ENCODE measurements at places on chromosomes 3 and 15.

DNA sequence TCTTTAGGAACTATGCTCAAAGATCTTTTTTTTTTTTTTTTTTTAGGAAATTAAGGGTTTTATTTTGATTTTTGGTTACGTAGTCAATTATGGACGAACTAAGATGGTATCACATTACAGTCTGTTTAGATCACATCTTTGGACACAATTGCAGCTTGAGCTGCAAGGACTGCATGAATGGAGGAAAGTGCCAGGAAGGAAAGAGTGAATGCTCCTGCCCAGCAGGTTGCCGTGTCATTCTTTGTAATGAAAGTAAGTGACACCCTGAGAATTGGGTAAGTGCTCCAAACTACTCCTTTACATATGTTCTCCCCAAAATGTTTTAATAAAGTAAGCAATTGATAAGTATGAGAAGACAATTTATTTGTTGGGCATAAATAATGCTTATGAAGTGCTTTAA lies 716.5 kb upstream of the GOLIM4 start:
- no peak for DNase-seq

- DNase-seq, result no peak
Measured at GRCh38 chr15:63729115-63729884, 104.4 kb downstream of the HERC1 start.

DNA sequence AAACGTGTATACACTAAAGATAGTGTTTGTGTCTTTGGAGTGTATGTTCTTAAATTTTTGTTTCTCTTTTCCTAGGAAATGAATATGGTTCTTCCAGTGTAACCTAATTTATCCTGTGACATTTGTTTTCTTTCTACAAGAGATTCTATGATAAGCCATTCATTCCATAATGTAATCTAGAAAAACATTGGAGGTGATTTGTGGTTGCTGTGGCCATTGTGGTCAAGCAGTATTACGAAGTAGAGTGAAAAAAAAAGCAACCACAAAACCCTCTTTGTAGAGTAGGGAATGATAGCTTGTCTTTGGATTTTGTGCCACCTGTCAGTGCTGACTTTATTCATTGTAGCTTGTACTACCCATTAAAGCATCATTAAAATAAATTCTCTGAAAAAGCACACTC lies 1209.6 kb downstream of the ZPLD1 start:
- no peak for DNase-seq

- DNase-seq, result no peak
Measured at GRCh38 chr15:80321853-80322252, 69.8 kb upstream of the CTXND1 start.

GRCh38 chr15:25830844-25831451 lies 32.2 kb downstream of the ATP10A start:
- no peak for DNase-seq

DNA sequence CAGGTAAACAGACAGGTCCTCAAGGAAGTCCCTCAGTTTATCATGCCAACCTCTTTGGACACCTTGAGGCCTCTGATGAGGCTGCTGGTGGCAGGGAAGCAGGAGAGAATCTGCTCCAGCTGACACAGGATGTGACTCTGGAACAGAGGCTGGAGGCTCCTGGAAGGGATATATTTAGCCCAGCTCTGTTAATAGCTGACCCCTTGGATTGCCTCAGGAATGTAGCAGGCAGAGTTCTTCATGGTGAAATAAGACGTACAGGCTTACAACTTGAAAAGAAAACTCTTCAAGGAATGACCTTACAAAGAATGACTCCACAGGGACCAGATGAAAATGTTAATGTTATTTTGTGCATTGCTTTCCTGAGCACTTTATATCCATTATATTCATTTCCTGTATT lies 90.5 kb downstream of the AQP9 start:
- no peak for DNase-seq

- DNase-seq, result no peak
Measured at GRCh38 chr3:38585791-38586420, 63.6 kb downstream of the SCN5A start.

GRCh38 chr3:23455775-23456174 lies 252.6 kb downstream of the UBE2E2 start:
- DNase-seq, result no peak

GRCh38 chr3:62997369-62997768 lies 122.2 kb upstream of the CADPS start:
- no peak for DNase-seq

DNA sequence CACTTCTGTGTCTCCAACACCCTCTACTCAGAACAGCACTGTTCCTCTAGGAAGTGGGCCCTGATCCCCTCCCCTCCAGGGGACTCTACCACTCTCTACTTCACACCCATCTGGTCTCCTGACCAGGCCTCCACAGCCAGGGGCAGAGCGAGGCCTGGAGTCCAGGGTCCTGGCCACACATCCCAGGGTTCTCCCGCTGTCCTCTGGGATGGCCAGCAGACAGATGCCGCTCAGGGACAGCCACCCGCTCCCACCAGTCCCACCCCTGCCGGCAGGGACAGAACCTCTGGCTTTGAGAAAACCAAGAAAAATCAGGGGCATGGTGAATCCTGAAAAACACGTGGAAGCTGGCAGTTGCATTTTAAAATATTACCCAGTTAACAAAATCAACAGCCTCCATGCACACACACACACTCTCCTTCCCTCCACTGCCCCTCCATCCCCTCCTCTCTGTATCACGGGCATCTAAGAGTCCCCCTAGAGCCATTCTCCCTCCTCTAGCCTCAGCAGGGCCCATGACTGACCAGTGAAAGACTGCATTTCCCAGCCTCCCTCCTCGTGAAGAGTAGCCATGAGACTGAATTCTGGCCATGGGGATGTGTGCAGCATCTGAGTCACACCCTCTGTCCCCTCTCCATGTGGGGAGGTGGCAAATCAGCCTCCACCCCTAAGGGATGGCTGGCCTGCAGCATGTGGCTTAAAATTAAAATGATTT lies 32.1 kb upstream of the IQSEC1 start:
- no peak for DNase-seq

DNA sequence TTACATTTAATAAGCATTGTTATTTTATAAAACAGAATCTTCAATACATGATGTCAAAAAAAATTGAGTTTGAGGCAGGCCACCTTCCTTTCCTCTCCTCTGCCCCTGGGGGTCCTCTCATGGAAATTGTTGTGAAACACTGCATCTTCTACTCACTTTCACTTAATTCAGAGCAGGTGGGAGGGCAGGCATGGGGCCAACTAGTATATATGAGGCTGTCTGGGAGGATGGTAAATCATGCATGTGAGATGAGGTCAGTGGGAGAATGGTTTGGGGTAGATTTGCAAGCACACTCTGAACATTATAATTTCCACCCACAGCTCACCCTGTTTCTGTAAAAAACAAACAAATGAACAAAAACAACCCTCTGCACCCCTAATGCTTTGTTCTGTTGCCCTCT lies 10.4 kb upstream of the CCDC14 start:
- no peak for DNase-seq

- DNase-seq, result no peak
Measured at GRCh38 chr15:45678459-45679178, 43.8 kb downstream of the SQOR start.

DNA sequence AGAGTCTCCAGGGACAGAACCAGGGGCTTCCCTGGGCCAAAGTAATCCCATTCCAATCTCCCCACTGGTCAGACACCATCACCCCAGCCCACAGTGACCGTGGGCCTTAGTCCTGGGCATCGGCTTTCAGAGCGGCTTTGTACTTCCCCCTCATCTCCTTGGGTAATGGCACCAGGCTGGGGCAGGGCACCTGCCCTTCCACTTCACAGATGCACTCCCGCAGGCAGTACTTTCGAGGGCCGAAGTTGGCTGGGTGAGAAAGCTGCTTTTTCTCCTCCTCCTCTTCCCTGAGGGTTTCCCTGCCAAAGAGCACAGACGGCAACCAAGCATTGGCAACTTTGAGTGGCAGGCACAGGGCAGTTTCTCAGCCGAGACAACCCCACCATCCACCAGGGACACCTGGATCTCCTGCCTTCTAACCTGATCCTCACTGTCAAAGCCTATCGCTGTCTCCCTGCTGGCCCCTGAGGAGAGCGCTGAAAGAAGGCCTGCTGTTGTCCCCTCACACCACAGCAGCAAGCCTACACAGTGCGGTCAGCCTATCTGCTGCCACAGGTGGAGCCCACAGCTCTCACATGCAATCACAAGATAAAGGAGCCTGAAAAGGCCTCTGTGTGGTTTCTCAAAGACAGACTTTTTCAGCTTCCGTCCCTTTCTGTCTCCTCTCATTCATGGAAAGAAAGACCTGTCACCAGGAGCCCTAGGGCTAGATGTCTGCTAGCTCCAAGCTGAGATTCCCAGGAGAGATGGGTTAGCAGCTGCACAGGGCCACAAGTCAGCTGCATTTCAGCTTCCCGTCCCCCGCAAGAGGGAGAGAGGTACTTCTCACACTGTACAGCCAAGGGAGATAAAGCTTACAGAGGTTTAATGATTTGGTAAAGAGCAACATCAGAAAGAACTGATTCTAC lies 12.5 kb downstream of the MRPS25 start:
- no peak for DNase-seq

- DNase-seq, result no peak
Measured at GRCh38 chr15:70064441-70064840, 33.3 kb downstream of the TLE3 start.

- no peak for DNase-seq
Measured at GRCh38 chr15:51131596-51132290, 37.0 kb upstream of the TNFAIP8L3 start.

DNA sequence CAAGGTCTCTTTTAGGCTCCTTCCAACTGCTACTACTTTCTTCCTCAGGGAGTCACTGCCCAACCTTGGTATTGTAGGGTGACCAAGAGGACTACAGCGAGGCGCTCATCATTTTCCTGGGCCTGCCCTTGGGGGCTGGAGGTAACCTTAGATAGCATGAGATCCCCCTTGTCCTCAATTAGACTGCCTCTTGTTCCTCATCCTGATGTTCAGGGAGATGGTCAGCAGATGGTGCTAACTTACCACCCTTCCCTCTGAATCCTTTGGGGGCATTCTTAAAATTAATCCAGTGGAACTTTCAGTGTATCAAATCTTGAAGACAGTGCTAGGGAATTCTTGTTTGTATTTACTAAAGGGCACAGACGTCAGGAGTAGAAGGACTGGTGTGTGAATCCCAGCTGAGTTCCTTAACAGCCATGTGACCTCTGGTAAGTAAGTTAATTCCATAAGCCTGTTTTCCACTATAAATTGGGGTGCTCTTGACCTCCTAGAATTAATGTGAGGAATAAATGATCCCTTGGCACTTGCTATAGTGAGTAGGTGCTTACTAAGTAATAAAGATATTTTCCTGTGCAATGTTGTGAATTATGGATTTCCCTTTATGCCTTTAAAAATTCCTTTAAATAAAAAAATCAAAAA lies 4.1 kb upstream of the CLPX start:
- no peak for DNase-seq

DNA sequence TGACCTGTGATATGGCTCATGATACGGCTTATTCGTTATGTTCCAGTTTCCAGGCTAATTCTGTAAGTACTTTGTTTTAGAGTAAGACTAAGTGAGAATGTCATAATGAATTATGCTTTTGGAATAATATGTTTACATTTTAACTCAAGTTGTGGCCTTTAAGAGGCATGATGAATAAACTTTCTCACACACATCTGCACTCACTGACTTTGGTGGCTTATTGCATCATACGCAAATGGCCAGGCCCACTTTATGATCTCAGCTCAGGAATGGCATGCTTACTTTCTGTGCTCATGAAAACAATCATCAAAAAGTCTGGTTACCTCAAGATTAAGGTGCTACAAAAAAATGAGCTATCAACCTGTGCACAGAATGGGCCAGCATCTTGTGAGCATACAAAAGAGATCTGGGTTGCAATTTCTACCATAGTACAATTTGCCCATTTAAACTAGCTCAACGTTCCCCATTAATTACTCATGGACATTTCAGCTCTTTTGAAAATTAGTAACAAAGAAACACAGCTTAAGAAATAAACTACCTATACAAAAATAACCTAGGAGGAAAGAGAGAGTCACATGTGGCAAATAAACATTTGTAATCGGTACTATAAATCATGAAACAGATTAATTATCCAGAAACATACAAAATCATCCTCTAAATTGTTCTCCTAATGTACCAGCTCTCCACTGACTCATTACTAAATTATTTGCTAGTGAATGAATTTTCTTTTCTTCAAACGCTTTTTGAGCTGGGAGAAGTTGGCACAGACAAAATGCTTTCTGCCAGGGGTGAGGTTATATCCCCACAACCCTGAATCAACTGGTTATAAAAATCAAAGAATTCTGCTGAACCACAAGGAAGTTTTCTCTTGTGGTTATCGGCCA lies 439.0 kb upstream of the ADAMTS9 start:
- no peak for DNase-seq

- DNase-seq, result no peak
Measured at GRCh38 chr3:49265661-49266386, 11.2 kb downstream of the C3orf62 start.

- no peak for DNase-seq
Measured at GRCh38 chr15:59437142-59437816, 707 bp upstream of the FAM81A start.

GRCh38 chr15:56038015-56038414 lies 44.6 kb upstream of the NEDD4 start:
- no peak for DNase-seq

DNA sequence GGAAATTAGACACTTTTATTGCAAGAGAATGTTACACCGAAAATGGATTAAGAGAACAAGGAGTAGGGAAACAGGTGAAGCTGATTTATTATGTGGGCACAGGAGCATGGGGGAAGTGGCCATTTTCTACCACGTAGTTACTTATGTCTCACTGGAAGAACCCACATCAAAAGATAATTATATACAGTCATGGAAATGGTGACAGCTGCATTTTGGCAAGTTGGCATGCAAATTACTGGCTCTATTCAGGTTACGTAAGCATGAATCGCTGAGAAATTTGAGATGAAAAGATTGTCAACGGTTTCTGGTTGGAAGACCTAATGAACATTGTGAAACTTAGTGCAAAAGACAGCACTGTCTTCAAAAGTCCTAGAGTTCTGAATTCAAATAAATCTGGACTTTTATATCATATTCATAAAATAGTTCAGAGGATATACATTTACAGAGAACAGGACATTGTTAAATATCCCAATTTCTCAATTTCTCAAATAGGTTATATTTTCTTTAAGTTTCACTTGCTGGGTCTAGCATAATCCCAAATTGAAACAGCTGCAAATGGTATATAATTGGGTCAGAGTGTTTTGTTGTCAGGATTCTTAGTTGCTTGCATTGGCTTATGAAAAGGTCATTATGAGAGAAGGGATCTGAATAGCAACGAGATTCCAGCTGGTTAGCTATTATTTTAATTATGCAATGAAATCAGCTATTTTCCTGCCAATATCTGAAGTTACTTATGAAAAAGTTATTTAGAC lies 567.8 kb downstream of the ZPLD1 start:
- no peak for DNase-seq

DNA sequence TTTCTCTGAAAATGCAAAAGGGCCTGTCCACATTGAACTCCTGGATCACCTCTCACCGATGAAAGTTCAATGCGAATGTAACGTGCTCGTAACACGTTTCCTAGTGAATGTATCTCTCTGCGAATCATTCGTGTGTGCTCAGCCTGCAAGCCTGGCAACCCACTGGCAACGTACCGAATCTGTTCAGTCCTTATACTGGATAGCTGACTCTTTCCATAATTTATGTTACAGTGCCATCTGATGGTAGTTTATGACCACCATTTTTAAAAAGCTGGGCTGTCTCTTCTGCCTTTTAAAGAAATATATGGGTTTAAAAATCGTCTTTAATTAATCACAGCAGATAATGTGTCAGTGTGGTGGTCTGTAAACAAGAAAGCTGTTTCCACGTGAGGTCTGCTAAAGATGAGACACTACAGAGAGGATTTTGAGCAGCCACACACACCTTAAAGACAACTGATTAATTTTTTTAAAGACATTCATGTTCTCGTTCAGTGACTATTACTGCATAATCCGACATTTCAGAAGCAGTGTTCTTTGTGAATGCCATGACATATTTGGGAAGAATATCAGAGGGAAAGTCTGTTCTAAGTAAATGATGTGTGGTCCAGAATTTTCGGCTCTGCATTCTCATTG lies 69.4 kb upstream of the FOXP1 start:
- no peak for DNase-seq
